Activated B cell treated with CpG ODN at 0.5 μM for 24 hours (primary cell): ENCODE measurements at places on chromosomes 2 and 18.

DNA sequence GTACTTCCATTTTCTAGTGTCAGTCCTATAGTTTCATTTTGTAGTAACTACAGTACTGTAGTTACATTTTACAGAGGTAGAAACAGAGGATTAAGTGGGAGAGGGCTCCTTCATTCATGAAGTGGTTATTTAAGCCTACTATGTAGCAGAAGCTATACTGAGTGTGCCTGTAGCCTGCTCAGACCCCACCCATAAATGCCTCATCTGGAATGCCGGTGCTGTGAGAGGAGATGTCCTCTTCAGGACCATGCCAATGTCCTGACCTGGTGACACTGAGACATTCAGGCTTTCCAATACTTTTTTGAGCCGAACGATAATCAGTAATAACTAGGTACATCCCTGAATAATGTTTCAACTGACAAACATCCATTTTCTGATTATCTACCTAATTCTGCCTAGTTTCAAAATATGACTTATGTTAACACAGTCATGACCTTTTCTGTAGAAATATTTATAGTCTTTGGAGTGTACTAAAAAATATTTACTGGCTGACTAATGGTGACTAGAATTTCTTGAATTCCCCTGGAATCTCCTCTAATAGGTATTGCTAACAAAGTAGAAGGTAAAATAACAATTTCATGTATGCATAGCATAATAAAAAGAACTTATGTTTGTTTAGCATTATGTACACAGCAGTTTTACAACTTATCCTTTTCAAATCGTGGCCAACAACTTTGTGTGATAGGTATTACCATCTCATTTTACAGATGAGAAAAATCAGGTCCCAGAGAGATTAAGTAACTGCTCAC is 10.2 kb upstream of the ARHGAP28 start:
- DNase-seq: no peak

DNA sequence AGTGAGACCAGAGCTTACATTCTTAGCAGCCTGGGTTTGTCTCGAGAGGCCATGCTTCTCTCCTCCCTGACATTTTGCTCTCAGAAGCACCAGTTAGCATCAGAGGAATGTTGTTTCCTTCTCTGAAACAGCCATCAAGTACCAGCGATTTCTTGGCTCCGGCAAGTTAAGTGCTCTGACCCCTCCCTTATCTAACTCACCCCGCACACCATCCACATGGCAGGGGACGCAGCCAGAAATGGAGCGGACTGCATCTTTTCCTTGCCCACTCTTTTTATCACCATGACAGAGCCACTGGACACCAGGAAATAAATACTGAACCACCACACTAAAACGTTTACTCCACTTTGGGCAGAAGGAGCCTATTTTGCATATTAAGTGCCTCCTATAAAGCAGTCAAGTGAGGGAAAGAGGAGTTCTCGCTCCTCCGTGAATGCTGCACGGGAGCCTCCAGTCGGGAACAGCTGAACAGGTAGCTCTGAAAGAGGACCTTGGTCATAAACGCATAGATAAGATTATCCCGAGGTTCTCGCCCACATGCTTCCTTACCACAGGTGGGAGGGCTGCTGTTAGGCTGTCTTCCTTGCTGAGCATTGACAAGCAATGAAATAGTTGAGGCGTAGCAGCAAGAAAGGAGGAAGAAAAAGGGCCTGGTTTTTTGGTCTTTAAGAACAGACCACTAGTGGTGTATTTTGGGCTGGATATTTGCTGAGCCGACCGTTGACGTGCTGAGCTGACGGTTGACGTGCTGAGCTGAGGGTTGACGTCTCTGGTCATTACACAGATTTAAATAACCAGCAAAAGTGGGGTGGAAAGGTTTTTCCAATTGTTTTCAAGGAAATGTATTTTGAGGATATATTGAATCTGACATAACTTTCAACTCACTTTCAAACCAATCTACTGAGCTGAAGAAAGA is 71.4 kb upstream of the ITGB6 start:
- DNase-seq: no peak

DNA sequence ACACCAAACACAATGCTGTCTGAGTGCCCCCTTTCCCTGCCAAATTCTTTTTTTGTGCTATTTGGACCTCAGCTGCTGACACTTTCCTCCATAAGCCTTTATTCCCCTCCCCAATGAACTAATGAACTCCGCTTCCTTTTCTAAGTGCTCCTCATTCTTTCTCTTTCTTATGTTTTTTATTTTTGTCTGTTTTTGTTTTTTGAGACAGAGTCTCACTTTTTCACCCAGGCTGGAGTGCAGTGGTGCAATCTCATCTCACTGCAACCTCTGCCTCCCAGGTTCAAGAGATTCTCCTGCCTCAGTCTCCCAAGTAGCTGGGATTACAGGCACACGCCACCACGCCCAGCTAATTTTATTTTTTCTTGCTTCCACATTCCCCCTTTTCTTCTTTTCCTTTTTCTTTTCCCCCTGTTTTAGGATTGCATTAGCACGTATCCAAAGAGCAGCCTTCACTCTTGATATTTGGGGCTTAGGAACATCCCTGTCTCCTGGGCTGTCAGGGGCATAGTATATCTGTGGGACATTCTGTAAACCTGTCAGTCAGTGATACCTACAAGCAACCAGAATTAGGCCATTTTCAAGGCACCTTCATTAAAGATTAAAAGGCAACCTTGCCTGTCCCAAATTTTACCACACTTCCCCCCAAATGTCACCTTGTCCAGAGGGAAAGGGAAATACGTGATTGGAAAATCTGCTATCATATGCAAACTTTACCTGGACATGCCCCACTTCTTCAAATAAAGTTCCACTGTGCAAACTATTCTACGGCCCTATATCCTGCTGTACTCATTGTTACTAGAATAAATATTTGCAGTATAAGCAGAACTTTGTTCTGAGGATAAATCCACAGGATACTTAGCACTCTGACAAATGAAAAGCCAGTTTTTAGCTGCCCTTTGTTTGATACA is 65.1 kb upstream of the ACSL3 start:
- no peak for DNase-seq

- no peak for DNase-seq
Measured at GRCh38 chr18:30522288-30522929, 520.1 kb downstream of the DSC3 start.

- no peak for DNase-seq
Measured at GRCh38 chr2:2085533-2085932, 245.5 kb downstream of the MYT1L start.

GRCh38 chr2:64922482-64923384 is 66.5 kb upstream of the SLC1A4 start:
- no peak for DNase-seq
